ENCODE measurements at places on chromosomes 12 and 14.

GRCh38 chr12:51846911-51847642, 1.4 kb downstream of the FIGNL2 start:
- no peak for DNase-seq

- DNase-seq: no peak
Observed at GRCh38 chr12:105331805-105332251, 1.3 kb downstream of the C12orf75 start.

GRCh38 chr12:52524898-52525591, 4.9 kb upstream of the KRT5 start:
- DNase-seq: no peak

GRCh38 chr14:90583427-90583826, 186.6 kb downstream of the CALM1 start:
- DNase-seq: no peak

DNA sequence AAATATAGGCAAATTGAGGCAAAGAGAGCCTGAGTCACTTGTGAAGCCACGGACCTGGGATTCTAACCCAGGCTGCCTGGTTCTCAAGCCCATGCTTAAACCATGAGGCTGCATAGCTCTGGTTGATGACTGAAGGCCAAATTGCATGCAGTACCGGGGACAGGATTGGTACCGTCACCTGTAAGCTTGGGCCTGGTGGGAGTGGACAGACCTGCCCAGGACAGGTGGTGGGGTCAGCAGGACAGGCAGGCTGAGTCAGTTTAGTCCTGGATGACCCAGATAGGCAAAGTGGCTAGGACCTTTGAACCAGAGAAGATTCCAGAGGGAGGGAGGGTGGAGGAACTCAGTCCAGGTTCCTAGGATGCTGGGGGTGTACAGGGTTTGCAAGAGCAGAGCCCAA, 25.8 kb downstream of the RIN3 start:
- DNase-seq: no peak

DNA sequence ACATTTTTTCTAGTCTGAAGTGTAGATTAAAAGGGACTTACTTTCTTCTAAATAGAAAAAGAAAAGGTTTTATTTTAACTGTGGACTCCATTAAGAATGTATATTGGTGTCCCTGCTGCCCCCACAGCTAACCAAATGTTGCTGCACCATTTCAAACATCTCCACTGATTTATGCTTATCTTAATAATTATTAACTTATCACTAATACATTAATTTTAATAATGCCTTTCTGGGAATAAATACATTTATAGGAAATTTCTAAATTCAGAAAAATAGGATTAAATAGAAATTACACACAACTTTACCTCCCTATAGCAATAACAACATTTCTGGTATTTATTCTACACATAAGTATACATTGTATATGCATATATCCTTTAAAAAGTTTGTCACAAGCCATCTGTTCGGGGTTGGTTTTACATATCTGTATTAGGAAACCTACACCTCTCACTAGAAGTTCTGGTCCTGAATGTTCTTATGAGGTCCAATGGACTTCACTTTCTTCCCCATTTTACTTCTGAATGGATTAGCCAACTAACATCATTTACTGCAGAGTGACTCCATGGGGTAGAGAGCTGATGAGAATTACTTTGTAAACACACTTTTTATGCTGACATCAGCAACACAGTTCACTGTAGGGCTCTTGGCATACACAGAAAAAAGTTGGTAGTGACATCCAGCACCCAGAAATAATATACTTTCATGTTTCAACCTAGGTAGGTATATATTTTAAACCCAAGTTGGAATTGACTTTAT, 9.4 kb upstream of the SELPLG start:
- no peak for DNase-seq

DNA sequence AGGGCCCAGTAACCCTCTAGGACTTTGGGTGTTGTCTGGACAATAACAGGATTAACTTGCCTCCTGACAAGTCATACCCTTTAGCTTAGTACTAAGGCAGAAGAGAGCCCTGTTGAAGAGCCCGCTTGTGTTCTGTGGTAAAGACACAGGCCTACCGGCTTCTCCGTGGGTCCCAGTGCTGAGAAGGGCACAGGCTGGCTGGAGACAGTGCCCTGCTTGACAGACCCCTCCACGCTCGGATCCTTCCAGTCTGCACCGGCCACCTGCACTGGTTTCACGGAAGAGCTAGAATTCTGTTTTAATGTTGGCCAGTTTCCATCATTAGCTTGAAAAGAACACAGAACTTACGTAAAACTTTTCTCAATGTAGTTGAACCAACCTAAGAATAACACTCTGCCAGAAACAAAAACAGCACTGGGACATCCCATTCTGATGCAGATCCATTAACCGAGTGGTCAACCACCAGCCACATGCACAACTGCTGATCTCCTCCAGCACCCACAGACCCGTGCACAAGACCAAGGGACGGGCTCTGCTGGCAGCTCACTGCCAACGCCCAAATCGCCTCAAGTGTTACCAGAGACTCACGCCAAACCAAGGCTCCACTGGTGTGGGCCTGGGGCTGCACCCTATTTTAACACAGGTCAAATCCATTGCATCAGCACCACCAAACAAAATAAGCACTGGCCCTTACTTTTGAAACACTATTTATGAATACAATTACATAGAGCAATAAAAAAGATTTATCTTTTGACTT, 27.1 kb downstream of the ZFYVE21 start:
- no peak for DNase-seq

GRCh38 chr12:38501991-38502390, 185.4 kb downstream of the ALG10B start:
- DNase-seq: no peak

- DNase-seq: no peak
Observed at GRCh38 chr14:63401646-63402045, 82.9 kb upstream of the GPHB5 start.

DNA sequence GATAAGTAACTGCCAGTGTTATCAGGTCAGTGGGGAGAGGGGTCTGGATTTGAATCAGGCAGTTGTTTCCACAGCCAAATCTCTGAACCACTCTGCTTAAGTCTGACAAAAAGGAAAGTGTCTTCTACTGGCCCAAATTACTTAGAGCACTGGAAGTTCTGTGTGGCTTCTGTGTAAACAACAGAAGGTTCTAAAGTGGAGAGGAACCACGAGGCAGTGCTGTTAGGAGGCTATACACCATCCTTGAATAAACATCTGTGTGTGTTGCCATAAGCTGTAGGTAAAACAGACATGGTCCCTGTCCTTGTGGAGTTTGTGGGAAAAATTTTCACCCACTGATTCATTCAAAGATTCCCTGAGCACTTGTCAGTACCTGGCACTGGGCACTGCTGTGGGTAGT, 50.0 kb downstream of the GALNT4 start:
- DNase-seq: no peak

- no peak for DNase-seq
Observed at GRCh38 chr14:23047034-23047634, 5.1 kb downstream of the PSMB11 start.

- no peak for DNase-seq
Observed at GRCh38 chr14:59269466-59269865, 81.0 kb downstream of the DAAM1 start.

DNA sequence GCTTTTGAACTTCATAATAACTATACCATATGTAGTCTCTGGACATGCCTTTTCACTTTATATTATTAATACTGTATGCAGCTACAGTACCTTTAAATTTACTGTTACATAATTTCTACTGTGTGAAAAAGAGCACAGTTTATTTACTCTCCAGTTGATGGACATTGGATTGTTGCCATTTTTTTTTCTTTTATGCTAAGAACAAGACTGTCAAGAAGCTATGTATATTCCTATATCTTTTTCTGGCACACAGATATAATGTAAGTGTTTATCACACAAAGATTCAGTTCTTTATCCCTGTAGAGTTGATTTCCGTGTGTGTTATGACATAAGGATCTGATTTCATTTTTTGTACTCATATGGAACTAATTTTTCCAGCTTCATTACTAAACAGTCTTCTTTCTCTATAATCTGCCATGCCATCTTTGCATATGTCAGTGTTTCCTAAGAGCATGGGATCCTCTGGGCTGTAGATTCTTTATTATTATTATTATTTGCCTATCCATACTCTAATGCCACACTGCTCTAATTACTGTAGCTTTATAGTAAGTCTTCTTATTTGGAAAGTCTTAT, 593.0 kb upstream of the ATP2B1 start:
- DNase-seq: no peak

- DNase-seq: peak; percentile 42
Observed at GRCh38 chr12:44589697-44590096, 286.4 kb downstream of the NELL2 start.

DNA sequence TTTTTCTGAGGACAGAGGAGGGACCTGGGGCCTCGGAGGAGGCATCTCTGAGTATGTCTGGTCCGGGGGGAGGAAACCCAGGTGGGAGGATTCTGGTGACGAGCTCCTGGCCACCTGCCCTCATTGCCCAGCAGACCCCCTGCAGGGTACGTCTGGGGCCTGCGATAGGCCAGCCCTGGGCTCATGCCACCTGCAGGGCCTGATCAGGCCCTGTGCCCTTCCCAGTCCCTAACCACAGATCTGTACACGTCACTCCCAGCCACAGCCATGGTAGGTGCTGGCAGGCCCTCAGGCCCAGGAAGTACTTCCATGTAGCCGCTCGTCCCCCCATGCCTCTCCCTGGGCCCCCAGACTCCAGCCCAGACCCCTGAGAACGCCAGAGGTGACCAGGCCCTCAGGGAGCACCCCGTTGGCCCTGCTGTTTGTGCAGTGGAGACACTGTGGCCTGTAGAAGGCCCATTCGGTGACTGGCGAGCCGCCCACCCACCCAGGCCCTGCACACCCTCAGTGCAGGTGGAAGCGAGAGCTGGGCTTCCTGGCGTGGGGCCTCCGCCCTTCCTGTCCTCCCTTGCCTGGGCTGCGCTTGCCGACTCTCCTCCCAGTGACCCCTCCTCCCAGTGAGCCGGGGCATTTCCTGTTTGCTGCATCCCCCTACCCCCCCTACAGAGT, 5.7 kb downstream of the INF2 start:
- no peak for DNase-seq

- DNase-seq: no peak
Observed at GRCh38 chr14:101064718-101065117, 161.2 kb upstream of the RTL1 start.

- DNase-seq: no peak
Observed at GRCh38 chr12:32589165-32589865, 89.8 kb upstream of the DNM1L start.

DNA sequence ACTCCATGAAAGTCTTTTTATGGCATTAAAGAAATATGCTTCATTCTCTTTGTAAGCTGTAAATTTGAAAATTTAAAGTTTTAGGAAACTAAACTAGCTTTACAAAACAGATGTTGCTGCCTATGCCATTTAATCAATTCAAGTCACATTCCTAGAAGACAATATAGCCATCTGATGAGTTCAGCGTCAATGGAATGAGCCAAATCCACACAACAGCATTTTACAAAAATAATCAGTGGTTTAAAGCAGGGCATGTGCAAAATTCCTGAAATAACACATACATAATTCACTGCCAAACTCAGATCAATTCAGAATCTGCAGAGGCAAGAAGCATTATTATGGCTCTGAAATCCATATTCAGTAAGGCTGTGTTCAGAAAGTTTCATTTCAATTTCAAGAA, 75.6 kb downstream of the MED13L start:
- no peak for DNase-seq

DNA sequence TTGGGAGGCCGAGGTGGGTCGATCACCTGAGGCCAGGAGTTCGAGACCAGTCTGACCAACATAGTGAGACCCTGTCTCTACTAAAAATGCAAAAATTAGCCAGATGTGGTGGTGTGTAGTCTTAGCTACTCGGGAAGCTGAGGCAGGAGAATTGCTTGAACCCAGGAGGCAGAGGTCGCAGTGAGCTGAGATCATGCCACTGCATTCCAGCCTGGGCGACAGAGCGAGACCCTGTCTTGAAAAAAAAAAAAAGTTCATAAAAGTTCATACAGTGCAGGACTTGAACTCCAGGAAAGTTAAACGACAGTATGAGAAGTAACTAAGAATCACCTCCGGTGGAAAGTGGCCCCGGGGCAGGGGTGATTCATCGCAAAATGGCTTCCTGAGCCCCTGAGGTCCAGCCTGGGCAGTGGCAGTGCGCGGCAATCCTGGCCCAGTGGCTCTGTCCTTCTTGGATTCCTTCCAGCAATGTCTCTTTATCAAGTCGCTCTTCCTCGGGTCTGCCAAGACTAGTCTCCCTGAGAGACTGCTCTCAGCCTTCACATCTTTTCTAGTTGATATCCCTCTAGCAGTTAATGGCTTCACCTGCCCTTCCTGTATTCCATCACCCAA, 16.7 kb upstream of the MAP1LC3B2 start:
- DNase-seq: no peak

GRCh38 chr12:90611891-90612290, 343.1 kb downstream of the CCER1 start:
- DNase-seq: no peak

- no peak for DNase-seq
Observed at GRCh38 chr14:58793131-58793740, 155.5 kb downstream of the DACT1 start.

- DNase-seq: no peak
Observed at GRCh38 chr12:132161036-132161781, 17.0 kb downstream of the NOC4L start.

- DNase-seq: no peak
Observed at GRCh38 chr12:3757261-3757660, 4.4 kb upstream of the CRACR2A start.

DNA sequence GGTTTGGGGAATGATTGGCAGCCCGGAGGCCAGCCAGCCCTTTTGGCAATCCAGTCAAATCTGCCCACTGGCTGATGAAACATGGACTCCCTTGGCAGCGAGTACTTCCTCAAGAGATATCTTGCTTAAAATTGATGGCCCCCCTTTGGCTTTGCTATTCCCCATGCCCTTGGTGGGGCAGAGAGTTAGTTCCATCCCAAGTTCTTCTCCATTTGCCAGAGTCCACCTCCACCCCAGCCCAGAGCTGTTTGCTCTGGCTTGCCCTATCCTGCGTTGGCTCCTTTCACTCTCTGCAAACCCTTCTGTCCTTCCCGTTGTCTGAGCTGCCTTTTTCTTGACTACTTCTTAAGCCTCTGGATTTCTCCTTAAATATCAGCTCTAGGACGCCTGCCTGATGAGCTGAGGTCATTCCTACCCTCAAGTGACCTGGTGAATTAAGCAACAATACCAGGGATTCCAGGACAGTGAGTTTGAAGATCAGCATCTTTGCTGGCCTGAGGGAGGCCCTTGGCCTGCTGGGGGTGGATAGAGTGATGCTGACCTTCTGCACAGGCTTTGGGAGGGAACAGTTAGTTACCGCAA, 212.0 kb downstream of the CACNA1C start:
- DNase-seq: no peak

Measured in NCI-H524 treated with DMSO at 0.1 percent for 48 hours (cell line).